Stimulated activated CD8-positive, alpha-beta memory T cell treated with anti-CD3 and anti-CD28 coated beads, Interleukin-15, amount 100 ng/mL, for 4 hours (primary cell): ENCODE measurements at places on chromosomes 6 and 20.

DNA sequence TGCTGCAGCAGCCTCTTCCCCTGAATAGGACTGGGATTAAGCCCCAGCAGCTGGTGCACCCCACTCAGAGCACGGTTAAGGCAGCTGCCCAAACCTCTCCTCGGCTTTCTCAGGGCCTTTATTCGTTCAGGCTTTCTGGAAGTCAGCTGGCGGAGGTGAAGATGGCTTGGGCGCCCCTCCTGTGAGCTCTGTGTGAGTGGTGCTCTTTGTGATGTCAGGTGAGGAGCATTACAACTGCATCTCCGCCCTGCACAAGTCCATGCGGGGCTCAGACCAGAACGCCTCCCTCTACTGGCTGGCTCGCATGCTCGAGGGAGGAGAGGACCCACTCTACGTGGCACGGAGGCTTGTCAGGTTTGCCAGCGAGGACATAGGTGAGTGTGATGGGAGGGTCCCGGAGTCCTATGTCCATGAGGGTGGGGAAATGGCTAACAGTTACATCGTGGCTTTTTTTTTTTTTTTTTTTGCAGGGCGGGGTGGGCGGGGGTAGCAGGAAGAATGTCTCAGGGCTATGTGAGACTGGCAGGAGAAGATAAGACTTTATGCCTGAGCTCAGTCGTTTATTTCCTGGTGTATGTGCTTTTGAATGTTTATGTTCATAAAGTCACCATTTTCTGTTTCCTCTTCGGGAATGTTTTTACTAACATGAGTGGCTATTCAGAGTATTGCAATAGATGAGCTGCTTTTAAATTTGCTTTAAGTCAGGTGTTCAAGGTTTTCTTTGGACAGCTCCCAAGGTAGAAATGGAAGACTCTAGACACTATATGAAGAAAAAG lies 18.2 kb downstream of the WRNIP1 start:
- DNase-seq: no peak

DNA sequence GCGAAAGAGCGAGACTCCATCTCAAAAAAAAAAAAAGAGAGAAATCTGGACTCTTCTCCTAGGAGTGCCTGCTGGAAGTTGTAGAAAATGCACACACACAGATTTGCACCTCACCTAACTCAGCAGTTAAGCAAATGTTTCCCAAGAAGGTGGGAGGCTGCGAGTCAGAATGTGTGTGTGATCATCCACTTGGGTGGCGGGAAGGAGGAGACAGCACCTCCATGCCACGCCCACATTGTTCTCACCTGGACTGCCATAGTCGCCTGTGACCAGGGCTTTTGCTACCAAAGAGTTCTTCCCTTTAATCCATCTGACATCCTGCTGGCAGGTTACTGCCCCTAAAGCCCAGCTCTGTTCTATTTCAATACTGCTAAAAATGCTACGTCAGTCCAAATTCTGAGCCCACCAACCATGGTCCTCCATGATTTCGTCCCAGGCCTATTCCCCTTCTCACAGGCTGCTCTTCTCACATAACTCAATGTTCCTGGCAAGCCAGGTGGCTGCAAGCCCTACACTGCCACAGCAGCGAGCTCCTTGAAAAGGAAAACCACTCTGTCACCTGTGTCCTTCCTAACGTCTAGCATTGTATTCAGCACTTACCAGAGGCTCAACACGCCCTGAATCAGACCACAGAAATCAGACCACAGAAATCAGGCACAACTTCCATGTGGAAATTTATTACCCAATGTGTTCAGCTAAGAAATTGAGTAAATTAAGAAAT lies 77.5 kb downstream of the PSMG4 start:
- no peak for DNase-seq

DNA sequence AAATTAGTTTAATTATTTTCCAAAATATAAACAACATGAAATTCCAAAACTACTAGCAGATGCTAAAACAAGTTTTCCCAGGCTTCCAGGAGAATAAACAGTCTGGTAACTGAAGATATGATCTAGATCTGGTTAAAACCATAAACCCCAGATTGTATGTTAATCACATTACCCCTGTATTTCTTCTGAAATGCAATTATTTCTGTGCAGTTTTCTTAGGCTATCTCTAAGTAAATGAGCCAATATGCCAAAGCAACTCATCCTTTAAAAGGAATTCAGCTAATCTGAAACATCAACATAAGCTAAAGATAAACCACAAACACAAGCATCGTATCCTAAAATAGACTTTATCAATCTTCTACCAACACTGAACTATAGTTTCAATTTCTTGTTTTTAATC lies 44.6 kb upstream of the SENP6 start:
- DNase-seq: no peak

DNA sequence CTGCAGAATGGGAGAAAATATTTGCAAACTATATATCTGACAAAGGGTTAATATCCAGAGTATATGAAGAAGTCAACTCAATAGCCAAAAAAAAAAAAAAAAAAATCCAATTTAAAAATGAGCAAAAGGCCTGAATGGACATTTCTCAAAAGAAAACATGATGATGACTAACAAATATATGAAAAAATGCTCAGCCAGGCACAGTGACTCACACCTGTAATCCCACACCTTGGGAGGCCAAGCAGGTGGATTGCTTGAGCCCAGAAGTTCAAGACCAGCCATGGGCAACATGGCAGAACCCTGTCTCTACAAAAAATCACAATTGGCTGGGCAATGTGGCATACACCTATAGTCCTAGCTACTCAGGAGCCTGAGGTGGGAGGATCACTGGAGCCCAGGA lies 2.1 kb upstream of the ECHDC1 start:
- no peak for DNase-seq

GRCh38 chr6:25251426-25251825 lies 27.7 kb upstream of the CARMIL1 start:
- DNase-seq: no peak

DNA sequence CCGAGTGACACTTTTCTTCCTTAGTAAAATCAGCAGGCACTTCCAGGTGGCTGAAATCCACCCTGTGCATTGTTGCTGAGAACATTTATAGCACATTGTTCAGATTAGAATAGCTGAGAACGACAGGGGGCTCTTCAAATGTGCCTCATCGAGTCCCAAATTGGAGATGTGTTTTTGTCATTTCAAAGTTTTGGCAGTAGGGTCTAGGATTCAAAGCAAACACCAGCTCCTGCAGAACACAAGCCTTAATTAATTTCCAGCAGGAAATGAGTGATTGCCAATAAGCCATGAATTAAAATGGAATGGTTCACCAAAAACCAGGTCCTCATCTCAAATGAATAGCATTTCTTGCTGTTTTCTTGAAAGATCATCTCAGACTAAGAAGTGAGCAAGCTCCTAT lies 171.6 kb downstream of the PLCB1 start:
- no peak for DNase-seq

DNA sequence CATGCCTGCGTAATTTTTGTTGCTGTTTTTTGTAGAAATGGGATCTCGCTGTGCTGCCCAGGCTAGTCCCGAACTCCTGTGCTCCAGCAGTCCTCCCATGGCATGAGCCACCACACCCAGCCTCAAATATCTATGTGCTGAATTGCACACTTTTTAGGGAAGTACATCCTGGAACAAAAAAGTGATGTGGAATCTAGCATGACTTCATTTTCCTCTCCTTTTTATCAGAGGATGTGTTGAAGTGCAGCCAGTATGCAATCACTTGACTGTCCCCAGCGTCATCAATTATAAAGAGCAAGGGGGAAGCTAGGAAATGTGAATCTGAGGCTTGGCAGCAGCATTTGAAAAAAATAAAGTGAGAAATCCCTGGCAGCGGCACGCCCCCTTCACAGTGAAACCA lies 6.4 kb upstream of the EXOC2 start:
- DNase-seq: no peak

DNA sequence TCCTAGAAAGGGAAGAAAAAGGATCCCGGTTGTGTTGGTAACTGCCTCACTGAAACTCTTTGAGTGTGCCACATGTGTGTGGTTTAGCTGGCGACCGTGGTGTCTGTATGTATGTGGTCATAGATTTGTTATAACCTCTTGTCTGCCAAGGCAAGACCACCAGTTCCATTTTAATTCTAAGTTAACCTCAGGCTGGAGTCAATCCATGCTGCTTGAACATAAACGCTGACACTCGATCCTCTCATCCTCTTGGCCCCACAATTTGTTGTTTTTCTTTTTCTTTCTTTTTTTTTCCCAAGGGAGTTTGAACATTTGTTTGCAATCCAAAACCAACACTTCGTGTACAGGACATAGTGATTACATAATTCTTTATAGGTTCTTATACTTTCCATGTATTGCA lies 318.9 kb upstream of the JAG1 start:
- DNase-seq: no peak

GRCh38 chr6:17159240-17159639 lies 57.4 kb downstream of the STMND1 start:
- no peak for DNase-seq
